HFFc6 (cell line): ENCODE measurements at places on chromosomes 5 and 9. TPM values are rescaled to one million over a fixed set of nuclear protein-coding genes. Genes with fewer than 3 reads are reported as not detected.

The RNF208 gene
- total RNA-seq, result 2.2 to 3.4 TPM (median 3.3 TPM) in 3 replicates

The PPIC gene
- total RNA-seq, result 48.2 to 75.5 TPM (median 70.4 TPM) in 3 replicates

The ARID3C gene
- not detected in 3 replicates for total RNA-seq

The NUTM2F gene
- not detected in 3 replicates for total RNA-seq

The TRPM6 gene
- not detected in 3 replicates for total RNA-seq

The TRIM52 gene
- 5.2 to 7.1 TPM (median 6.1 TPM) in 3 replicates for total RNA-seq

The NR3C1 gene
- 63.2 to 86.9 TPM (median 69.5 TPM) in 3 replicates for total RNA-seq

The NLN gene
- 47.9 to 60.8 TPM (median 54.5 TPM) in 3 replicates for total RNA-seq
